Effector CD8-positive, alpha-beta T cell (primary cell): ENCODE measurements at places on chromosomes 4 and X.

- no peak for DNase-seq
Measured at GRCh38 chrX:40444798-40445496, 135.8 kb upstream of the ATP6AP2 start.

DNA sequence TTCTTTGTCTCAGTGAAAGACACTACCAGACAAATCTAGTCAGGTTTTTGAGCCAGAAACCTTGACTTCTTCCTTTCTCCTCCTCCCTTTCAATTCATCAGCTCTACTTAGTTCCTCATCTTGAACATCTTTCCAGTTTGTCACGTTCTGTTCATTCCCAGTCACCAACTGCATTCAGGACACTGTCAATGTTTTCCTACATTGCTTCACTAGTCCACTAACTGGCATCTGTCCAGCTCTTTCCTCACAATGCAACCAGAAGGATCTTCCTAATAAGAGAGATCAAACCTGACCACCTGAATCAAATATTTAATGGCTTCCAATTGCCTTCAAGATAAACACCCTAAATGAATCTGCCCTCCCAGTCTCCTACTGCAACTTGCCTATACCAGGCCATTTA lies 52.5 kb downstream of the SYNPO2 start:
- DNase-seq: no peak

- DNase-seq: no peak
Measured at GRCh38 chr4:163485589-163485988, 8.9 kb upstream of the TMA16 start.

GRCh38 chr4:2083116-2083825 lies 24.1 kb downstream of the NAT8L start:
- DNase-seq: no peak

- DNase-seq: no peak
Measured at GRCh38 chr4:38189445-38189844, 229.2 kb downstream of the PTTG2 start.

DNA sequence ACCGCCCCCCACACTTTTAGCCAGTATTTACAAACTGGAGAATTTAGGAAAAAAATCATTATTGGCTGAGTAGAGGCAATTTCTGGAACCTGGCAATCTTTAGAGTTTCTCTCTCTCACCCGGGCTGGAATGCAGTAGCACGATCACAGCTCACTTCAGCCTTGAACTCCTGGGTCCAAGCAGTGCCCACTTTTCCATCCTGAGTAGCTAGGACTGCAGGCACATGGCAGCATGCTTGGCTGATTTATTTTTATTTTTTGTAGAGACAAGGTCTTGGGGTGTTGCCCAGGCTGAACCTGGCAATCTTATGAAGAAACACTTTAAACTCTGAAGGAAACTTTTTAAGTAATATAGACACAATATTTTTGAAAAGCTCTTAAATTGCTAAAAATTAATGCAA lies 120.1 kb downstream of the AFF1 start:
- no peak for DNase-seq

DNA sequence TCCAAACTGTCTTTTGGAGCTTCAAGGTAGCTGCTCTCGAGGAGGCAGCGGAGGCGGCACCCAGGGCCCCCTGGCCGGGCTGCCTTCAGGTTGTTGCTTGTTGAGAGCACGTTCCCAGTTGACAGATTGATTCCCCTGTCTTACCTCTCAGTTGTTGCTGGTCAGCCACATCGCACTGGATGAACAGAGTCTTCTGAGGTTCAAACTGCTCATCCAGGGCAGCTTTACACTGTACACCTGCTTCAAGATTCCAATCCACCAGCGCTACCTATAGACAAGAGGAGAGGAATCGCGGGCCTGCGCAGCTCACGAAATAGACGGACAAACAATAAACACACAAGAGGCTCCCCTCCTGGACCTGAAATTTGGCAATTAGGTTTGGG lies 497 bp downstream of the HPGD start:
- no peak for DNase-seq

- DNase-seq: no peak
Measured at GRCh38 chr4:181418496-181418895, 824.7 kb upstream of the TENM3 start.

- DNase-seq: no peak
Measured at GRCh38 chr4:73704314-73705055, 35.9 kb upstream of the CXCL8 start.

DNA sequence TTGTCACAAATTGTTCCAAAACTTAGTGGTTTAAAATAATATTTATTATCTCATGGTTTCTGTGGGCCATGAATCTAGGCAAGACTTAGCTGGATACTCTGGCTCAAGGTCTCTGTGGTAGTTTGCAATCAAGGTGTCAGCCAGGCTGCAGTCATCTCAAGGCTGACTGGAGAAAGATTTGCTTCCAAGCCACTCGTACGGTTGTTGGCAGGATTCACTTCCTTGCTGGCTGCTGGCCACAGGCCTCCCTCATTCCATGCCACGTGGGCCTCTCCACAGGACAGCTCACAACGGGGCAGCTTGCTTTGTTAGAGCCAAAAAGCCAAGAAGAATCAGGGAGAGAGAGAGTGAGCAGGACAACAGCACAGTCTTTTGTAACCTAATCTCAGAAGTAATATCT lies 101.4 kb downstream of the WWC2 start:
- no peak for DNase-seq

- DNase-seq: no peak
Measured at GRCh38 chr4:14386196-14386595, 616.1 kb upstream of the CPEB2 start.

DNA sequence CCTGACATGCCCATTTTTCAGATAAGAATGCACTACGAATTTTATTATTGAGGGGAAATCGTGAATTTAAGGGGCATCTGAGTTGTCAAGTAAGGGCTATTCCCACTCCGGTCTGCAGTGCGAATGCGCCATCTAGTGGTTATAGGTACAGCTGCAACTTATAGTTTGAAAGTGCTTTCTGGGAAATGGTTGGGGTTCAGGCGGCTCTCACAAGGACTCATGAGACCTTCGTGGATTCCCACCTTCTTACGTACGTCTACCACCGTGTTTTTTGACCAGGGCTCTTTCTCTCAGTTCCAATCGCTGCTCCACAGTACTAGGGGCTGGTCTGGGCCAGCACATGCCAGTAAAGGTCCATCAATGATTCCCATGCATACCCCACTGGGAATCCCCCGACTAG lies 12.3 kb downstream of the MSL3 start:
- peak; percentile 6 for DNase-seq

DNA sequence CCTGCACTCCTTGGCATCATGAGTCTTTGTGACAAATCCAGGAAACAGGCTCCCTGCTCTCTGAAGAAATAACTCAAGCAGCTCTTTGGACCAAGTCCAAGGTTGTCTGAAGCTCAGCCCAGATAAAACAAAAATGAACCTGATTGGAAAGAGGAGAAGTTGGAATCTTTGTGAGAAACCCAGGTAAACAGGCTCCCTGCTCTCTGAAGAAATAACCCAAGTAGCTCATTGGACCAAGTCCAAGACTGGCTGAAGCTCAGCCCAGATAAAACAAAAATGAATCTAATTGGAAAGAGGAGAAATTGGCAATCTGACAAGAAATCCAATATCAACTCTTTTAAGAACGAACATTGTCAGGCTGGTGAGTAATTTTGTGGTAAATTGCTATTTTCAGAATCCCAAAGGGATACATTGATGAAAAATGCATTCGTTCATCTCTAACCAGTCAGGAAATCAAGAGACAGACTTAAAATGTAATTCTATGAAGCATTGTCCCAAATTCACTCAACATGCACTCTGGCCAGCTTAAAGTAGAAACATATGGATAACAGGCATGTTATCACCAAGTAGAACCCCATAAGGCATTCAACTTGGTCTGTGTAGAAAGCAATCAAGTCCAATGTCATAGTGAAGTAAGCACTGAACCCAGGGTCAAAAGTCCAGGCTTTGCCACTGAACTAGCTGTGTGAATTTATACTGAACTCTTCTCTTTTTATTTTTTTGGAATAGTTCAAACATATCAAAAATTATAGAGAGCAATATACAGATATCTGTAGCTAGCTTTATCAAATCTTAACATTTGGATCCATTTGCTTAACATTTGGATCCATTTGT lies 16.8 kb upstream of the NFXL1 start:
- DNase-seq: no peak

GRCh38 chr4:7782783-7783182 lies 156.9 kb downstream of the AFAP1 start:
- no peak for DNase-seq

DNA sequence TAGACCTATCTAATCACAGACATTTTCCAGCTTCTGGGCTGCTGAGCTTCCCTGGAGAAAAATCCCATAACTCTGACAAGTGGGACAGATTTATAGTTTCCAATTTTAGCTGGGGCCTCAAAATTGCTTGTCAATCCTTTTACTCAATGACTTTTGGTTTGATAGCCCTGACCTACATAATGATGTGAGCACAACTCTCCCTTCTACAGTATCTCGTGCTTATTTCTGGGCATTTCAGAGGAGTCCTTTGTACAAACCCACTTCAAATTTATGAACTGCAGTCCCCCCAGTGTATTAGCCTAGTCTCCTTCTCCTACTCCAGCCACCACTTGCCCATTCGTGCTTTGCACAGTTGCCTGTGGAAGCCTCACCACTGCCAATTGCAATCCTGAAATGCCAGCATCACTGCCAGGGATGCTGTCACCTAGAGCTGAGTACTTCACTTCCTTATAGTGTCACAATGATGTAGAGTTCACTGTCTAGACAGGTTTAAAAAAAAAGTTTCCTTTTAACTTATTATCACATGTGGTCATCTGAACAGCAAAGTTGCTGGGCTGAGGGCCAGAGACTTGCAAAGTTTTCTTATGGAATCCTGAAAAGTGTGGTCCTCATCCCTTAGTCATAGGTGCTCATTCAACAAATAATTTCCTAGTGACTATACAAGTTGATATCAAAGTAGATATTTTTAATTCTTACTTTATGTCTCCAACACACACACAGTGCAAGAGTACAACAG lies 21.2 kb downstream of the TRAM1L1 start:
- no peak for DNase-seq

- no peak for DNase-seq
Measured at GRCh38 chr4:173958445-173958844, 325.0 kb downstream of the FBXO8 start.

- DNase-seq: no peak
Measured at GRCh38 chrX:112784692-112785091, 55.9 kb downstream of the AMOT start.

- no peak for DNase-seq
Measured at GRCh38 chr4:17713779-17714178, 67.6 kb downstream of the FAM184B start.

GRCh38 chrX:13091111-13091765 lies 46.8 kb upstream of the FAM9C start:
- no peak for DNase-seq

DNA sequence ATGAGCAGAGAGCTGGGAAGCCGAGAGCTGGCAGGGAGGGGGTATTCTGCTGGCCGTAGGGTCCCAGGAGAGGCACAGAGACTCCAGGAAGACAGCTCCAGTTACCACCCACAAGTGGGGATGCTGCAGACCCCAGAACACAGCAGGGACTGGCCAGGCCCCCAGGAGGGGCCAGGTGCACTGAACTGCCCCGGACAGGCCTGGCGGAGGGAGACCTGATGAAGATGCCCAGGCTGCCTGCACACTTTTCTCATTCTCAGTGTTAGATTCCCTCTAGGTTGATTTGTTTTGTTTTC lies 110.8 kb downstream of the CPZ start:
- DNase-seq: no peak

- DNase-seq: no peak
Measured at GRCh38 chr4:108795733-108796132, 32.9 kb upstream of the ETNPPL start.
